Cerebellar cortex (tissue), 1 donor: ENCODE measurements at places on chromosomes 1 and 21.

- DNase-seq = no peak
These were observed 496.3 kb downstream of the KIF26B start for GRCh38 chr1:245651093-245651492.

- DNase-seq = no peak
These were observed 213.0 kb upstream of the VAMP3 start for GRCh38 chr1:7558041-7558461.

- DNase-seq = no peak
These were observed 21.8 kb downstream of the PPFIA4 start for GRCh38 chr1:203048086-203048485.

- DNase-seq = peak; percentile 4
These were observed 113.2 kb upstream of the CYYR1 start for GRCh38 chr21:26686278-26686677.

- no peak for DNase-seq
These were observed 73.6 kb downstream of the CRB1 start for GRCh38 chr1:197341626-197342025.
